SJCRH30 (cell line): ENCODE measurements at places on chromosomes 13 and 19.

GRCh38 chr19:49920624-49921363, 8.2 kb upstream of the ATF5 start:
- H3K27me3 ChIP-seq = no peaks in the 10 kb centered on the region
- no peak for DNase-seq
- peaks cover 10% of the 10 kb centered on the region; the same call in 1 of the 2 replicates for H3K4me1 ChIP-seq
- no peak overlapping the region for H3K4me3 ChIP-seq

DNA sequence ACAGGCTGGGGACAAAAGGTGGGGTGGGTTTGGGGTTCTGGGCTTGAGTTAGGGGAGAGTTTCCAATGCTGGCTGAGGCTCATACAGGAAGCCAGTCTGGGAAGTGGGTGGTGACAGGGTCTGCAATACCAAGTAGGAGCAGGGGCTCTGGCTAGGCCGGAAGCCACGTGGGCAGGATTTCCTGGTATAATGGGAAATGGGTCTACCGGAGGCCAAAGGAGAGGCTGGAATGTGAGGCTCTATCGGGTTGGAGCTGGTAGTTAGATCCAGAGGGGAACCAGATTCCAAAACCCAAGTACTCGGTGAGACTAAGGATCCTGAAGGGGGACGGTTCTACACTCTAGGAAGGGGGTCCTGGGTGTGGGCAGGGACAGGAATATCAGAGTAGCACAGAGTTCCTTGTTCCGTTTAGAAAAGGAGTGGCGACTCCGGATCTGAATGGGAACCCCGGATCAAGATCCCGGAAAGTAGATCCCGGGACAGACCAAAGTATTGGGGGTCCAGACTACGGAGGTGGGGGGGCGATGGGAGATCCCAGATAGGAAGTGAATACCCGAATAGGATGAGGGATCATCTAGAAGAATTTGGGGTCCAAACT, 802 bp downstream of the CDC37 start:
- peaks cover 6% of the 10 kb centered on the region; the same call in 1 of the 2 replicates for H3K36me3 ChIP-seq
- peak; percentile 55 for DNase-seq
- H3K4me1 ChIP-seq = no peaks in the 10 kb centered on the region
- H3K27me3 ChIP-seq = peaks cover 3% of the 10 kb centered on the region; the same call in 1 of the 2 replicates

- no peaks in the 10 kb centered on the region for H3K36me3 ChIP-seq
- H3K4me3 ChIP-seq = no peak overlapping the region
Observed at GRCh38 chr13:73290844-73291243, 232.0 kb downstream of the KLF5 start.

- H3K27ac ChIP-seq = peak overlapping the region; percentile 83
- H3K27me3 ChIP-seq = no peaks in the 10 kb centered on the region
- H3K4me3 ChIP-seq = peak overlapping the region; percentile 46
- H3K36me3 ChIP-seq = no peaks in the 10 kb centered on the region
- peak; percentile 60 for DNase-seq
- H3K4me1 ChIP-seq = peaks cover 48% of the 10 kb centered on the region
Observed at GRCh38 chr13:35785576-35786303, 309.3 kb upstream of the MAB21L1 start.

DNA sequence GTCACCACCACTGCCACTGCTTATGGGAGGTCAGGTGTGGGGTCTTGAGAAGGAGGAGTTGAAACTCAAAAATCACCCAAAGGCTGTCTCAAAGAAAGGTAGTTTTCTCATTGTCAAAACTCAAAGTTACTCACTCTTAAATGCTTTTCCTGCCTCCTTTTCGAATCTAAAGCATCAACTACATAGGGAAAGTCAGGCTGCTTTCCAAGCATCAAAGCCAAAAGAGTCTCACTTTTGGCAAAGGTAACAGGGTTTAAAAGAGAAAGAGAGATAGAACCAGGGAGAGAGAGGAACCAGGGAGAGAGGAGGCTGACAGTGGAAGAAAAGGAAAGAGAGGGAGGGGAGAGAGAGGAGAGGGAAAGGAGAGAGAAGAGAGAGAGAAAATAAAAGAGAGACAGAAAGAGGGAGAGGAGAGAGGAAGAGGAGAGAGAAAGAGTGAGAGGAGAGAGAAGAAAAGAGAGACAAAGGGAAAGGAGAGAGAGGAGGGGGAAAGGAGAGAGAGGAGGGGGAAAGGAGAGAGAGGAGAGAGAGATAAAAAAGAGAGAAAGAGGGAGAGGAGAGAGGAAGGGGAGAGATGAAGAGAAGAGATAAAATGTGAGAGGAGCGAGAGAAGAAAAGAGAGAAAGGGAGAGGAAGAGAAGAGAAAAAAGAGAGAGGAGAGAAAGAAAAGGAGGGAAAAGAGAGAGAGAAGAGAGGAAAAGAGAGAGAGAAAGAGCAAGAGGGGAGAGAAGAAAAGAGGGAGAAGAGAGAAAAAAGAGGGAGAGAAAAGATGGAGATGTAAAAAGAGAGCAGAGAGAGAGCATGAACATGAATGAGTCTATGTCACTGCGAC, 262.0 kb upstream of the TSHZ3 start:
- no peak overlapping the region for H3K27ac ChIP-seq
- no peak for DNase-seq
- H3K36me3 ChIP-seq = no peaks in the 10 kb centered on the region
- H3K4me1 ChIP-seq = peaks cover 4% of the 10 kb centered on the region; the same call in 1 of the 2 replicates
- no peak overlapping the region for H3K4me3 ChIP-seq
- H3K27me3 ChIP-seq = no peaks in the 10 kb centered on the region
